NCI-H2107 (cell line): ENCODE measurements at places on chromosomes 4 and X.

DNA sequence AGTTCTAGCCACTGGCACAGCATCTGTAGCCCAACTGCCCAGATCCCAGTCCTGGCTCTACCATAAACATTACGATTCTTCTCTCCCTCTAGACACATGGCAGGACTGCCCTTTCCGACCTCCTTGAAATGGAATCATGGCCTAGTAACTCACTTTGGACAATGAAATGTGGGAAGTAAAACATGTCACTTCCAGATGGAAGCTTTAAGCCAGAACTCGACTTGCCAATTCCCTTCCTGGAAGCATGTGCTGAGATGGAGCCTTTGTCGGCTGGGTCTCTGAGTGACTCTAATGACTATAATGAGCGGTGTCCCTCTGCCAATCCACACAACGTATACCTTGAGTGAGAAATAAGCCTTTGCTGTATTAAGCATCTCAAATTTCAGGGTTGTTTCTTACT, 34.7 kb downstream of the SH3RF1 start:
- no peak for DNase-seq

GRCh38 chr4:2083826-2084160, 24.7 kb downstream of the NAT8L start:
- DNase-seq = no peak

DNA sequence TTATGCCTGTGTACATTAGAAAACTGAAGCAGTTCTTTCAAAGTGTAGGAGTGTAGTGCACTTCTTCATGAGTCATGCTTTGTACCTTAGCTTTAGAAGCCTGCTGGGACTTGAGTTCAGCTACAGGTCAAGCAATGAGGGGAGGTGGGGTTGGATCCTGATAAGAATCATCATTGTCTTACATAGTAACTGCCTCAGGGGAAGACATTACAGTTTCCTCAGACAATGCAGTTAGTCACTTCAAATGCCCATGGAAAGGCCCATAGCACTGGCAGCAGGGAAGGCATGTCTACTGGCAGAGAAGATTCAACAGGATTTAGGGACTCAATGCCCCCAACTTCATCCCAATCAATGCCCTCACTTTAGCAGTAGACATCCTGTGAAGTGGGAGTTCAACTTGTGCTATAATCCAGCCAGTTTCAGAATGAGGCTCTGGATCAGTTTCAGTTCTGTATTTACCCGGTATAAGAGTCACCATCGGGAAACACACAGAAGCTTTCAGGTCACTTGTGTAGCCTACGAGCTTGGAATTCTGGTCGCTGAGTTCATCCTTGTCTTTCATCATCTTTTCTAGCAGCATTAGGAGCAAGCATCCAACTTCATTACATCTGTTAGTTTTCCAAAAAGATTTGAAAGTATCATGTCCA, 1216.5 kb downstream of the RAPGEF2 start:
- DNase-seq = no peak

DNA sequence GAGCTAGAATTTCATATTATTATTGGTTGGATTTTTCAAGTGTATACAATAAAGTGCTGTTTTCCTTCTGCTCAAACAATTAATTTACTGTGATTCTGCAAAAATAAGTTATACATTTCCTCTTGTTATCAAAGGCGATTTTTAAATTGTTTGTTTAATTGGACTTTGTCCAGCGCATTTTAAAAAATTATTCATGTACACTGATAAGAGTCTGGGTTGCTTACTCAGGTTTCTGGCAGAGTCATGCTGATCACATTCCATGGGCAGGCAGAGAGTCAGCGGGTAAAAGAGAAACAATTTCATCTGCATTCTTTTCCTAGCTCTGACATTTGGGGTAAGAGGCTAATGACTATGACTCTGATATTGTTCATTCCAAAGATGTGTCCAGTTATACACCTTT, 8.9 kb downstream of the FAT4 start:
- DNase-seq = no peak

DNA sequence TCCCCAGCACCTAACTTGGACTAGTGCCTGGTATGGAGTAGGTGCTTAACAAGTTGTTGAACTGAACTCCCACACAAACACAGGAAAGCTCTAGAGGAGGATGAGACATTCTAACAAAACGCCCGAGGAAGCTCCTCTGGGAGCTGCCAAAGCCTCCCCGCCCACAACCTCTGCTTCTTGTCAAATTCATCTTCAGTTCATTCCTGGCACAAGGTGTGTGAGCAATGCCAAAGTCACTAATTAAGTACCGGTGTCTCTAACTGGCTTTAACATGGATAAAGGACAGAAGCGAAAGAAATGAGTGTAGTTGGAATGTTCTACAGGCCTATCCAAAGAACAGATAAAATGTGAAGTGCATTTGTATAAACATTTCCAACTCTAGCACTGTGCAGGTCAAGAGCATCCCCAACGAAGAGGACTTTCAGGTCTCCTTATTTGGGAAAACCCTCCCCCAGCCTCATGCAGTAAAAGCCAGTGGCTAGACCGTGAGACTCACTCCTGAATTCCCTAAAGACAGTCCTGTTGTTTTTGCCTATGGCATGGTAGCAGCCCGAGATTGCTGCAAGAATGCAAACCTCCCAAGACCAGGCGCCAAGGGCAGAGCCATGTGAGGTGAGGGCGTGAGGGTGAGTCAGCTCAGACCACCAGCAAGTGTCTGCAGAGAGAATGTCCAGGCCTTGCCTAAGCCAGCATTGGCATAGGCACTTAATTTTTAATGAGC, 72.2 kb upstream of the KLF3 start:
- no peak for DNase-seq

DNA sequence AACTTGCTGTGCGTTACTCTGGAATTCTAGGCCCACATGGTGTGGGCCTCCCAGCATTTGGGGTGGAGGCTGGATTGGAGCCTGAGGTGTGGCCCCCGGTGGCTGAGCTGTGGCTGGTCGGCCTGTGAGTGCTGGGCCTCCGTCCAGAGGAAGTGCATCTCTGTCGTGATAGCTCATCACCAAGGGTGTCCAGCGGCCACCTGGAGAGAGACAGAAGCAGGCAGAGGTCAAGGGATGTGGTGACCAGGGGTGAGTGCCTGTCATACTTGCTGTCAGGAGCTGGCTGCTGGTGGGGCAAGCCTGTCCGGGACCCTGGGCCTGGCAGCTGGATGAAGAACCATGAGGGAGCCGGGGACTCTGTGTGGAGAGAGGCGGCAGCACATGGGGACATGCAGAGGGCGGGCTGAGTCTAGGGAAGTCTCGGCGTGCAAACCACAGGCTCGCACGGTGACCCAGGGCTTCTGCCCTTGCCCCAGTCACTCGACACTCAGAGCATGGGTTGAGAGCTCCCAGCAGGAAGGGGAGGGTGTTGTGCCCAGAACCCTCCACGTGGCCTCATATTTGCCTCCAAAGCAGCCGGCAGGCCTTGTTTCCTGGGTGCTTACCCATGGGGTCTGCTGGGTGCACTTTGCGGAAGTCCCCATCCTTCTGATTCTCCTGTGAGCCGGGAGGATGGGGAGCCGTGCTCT, 6.2 kb downstream of the SORCS2 start:
- no peak for DNase-seq

DNA sequence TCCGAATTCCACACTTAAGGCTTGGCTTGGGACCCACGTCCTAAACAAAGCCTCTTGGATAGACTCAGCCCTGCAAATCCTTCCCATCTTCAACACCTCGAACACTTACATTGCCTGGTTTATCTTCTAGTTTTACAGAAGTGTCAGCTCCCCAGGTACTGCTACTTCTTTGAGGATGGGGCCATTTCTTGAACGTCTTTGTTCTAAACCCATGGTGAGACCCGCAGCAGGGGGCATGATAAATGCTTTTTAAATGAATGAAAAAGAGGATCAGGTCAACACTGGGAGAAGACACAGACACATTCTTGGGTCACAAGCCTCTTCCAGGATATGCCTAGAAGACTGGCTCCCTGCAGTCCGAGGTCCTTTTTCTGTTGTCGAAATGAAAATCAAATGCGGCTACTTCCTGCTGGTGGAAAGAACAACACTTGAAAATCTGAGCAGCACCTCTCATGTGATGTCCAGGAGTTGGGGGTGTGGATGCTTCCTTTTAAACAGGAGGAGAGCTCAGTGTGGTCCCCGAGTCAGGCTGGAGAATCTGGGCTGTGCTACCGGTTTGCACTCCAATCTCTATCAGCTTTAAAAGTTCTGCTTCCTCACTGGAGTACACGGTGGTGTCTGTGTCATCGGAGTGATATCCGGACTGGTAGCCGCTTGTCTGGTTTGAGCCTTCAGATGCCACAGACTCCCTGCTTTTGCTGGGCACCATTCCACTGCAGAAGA, 45.8 kb downstream of the KDR start:
- no peak for DNase-seq

DNA sequence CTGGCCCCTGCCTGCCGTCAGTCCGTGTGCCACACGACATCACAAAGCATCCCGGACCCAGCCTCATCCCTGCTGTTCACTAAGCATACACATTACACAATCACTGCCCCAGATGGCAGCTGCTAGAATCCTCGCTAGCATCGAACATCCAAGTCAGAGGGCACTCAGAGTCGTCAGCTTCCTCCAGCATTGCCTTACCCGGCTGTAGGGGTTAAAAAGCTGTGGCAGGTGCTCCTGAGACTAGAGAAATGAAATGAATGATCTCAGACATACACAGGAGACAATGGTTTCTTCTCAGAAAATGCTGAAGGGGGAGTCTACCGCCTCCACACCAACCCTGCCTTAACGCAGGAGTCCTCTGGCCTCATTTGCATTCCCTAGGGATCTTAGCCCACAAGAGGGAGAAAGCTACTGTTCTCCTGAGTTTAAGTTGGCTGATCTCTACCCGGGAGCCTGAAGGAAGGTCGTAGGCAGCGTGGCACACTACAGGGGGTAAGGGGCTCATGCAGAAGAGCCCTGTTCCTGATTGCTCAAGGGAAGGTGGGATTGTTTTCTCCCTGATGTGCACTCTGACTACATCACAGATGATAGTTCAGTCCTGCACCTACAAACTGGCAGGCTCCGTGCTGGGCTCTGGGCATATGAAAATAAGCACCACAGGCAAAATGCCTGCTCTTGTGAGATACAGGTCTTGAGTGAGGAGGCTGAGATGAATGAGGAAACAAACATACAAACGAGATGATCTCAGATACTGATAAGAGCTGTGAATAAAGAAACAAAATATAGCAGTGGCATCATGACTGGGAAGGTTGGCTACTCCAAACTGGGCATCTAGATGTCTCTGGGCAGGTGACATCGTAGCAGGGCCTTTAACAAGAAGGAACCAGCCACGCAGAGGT, 2.6 kb upstream of the KIAA0232 start:
- peak; percentile 75 for DNase-seq

DNA sequence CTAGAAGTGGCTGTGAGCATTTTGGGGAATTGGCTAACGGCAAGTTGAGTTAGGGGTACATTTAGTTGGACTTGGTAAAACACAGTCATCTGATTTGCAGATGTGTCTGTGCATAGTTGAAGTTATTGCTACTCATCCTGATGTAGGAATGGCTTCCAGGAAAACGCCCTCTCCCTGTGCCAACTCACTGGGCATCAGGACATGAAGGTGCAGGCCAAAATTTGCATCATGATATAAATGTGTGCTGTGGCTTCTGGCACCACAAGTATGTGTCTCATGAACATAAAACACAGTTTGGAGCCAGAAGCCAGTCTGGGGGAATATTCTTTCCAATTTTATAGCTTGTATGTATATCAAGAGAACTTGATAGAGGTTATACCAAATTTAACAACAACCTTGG, 54.2 kb upstream of the CBR4 start:
- DNase-seq = no peak

DNA sequence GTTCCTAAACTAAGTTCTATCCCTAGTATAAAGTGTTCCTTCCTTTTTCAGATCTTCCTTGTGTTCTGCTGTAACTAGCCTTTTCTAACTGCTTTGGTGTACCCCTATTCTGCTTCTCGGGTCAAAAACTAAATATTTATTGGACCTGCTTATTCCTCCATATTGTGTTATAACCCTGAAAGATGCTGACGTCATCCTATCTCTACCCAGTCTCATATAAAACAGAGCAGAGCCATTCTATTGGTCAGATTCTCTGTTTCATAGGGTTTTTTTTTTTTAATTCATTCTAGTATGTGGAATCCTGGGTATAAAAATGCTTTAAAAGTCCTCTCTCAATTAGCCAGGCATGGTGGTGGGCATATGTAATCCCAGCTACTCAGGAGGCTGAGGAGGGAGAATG, 349.7 kb downstream of the ACTRT1 start:
- no peak for DNase-seq

DNA sequence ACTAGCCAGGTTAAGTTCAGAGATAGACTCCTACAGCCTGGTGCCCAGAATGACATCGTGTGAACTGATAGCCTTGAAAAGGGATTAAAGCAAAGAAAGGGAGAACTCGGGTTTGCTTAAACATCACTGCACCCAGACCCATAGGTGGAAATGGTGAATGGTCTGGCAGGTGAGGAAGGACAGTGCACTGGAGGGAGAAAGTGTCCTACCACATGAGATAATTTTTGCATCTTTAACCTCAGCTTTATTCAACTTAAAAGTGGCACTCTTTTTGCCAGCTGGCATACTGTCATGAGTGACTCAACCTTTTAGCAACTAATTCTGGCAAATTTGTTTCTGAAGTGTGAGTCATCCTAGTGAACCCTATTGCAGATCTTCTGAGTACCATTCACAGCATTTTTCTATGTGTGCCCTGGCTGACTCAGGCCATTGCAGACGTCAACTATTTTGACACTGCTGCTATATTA, 53.0 kb upstream of the DAPP1 start:
- no peak for DNase-seq

DNA sequence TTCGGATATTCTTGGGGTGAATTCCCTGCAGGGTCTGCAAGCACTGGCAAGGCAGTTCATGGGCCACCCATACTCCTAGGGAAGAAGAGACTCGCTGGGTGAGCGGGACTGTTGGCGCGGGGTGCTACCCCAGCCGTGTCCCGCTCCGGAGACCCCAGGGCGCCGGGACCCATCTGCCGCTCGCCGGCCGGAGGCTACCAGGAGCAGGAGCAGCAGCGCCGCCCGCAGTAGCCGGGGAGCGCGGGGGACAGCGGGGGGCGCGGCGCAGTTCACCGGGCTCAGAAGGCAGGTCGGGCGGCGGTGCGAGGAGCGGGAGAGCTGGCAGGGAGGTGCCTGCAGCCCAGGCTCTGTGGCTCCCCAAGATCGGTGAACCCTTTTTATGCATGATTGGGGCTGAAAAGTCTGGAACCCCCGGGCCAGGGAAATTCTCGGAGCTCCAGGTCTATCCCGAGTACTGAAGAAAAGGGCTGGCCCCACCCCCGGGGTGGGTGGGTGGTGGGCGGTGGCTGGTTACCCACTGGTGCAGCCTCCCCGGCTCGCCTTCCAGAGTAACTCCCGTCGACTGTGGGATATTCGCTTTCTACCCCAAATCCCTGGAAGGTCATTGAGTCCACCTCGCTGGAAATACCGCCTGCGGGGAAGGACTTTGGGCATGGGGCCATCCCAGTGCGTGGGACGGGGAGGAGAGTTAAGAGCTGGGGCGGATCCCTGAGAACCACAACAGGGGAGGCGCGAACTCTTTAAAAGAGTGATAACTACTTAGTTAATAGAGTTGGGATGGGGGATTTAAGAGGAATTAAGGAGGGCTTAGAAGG, 37.6 kb downstream of the PF4 start:
- DNase-seq = no peak

GRCh38 chr4:6229671-6230501, 29.5 kb upstream of the JAKMIP1 start:
- no peak for DNase-seq

GRCh38 chrX:81054904-81055303, 146.8 kb downstream of the HMGN5 start:
- no peak for DNase-seq
